ENCODE measurements at places on chromosomes 6 and 20. TPM values are rescaled to one million over a fixed set of nuclear protein-coding genes. Genes with fewer than 3 reads are reported as not detected.
A peak's percentile ranks its signal among the peaks of the same experiment; 100 is the strongest.

NKX2-2 gene
- total RNA-seq, result 4.8 TPM

ADGB gene
- not detected for total RNA-seq

C6orf58 gene
- total RNA-seq, result not detected

PCNA gene
- 0.87 TPM for total RNA-seq

SSTR4 gene
- total RNA-seq, result not detected

GNMT gene
- total RNA-seq, result not detected

SYCP2 gene
- total RNA-seq, result 9.8 TPM

RSPO3 gene
- 59.5 TPM for total RNA-seq

COL19A1 gene
- 0.45 TPM for total RNA-seq

GNAS-AS1 gene
- total RNA-seq, result not detected

- H3K4me3 ChIP-seq, result no peak overlapping the region
- peaks cover 7% of the 10 kb centered on the region for H3K4me1 ChIP-seq
- H3K36me3 ChIP-seq, result no peaks in the 10 kb centered on the region
- DNase-seq, result no peak
- no peaks in the 10 kb centered on the region for H3K27me3 ChIP-seq
- no peak overlapping the region for H3K27ac ChIP-seq
Observed at GRCh38 chr6:24734166-24734565, 15.2 kb upstream of the C6orf62 start.

DNA sequence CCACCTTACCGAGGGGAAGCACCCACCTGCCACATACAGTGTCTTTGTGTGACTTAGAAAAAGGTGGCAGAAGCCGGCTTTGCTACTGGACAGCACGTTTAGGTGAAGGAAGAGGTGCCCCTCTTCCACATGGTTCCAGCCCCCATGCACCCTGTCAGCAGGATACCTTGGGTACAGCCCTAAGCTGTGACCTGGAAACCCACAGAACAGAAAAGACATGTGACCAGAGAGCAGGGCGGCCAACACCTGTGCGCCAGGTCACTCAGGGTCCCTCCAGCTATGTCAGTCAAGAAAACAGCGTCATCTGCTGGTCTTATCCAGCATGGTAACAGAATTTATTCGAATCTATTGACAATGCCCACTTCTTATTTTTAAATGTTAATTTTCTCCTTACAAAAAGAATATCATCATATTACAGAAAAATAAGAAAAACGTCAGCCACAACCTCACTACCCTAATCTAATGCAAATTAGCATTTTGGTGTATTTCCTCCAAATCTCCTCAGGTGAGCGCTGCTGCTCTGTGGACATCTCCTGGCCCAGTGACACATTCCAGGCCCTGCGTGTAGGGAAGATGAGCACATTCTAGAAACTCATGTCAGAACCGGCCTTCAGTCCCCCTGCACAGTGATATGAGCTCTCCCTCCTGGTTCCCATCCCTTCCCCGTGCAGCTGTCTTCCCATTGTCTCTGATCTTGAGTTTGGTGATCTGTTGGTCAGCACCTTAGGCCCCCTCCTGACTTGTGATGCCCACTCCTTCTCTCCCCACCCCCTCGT is 37.2 kb downstream of the GTF2H5 start:
- DNase-seq, result peak; percentile 40
- H3K27me3 ChIP-seq, result no peaks in the 10 kb centered on the region
- no peak overlapping the region for H3K4me3 ChIP-seq
- H3K36me3 ChIP-seq, result no peaks in the 10 kb centered on the region

DNA sequence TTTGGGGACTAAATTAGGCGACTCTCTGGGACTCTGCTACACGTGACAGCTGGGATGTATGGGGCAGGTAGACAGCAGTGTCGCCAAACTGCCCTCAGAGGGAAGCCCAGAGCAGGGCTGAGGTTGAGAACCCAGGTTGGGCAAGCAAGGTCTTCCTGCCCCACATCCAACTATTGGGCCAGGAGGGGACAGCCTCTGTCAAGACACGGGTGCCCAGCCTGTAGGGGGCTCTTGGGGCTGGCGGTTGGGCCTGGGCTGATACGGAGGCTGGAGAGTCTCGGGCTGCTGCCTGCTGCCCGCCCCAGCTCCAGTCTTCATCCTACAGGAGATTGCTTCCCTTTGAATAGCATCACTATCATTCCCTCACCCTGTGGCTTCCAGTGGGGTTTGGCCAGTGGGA is 33.3 kb downstream of the CPNE5 start:
- H3K4me1 ChIP-seq, result no peaks in the 10 kb centered on the region
- H3K27ac ChIP-seq, result no peak overlapping the region
- H3K36me3 ChIP-seq, result no peaks in the 10 kb centered on the region
- no peak for DNase-seq
- no peaks in the 10 kb centered on the region for H3K27me3 ChIP-seq

DNA sequence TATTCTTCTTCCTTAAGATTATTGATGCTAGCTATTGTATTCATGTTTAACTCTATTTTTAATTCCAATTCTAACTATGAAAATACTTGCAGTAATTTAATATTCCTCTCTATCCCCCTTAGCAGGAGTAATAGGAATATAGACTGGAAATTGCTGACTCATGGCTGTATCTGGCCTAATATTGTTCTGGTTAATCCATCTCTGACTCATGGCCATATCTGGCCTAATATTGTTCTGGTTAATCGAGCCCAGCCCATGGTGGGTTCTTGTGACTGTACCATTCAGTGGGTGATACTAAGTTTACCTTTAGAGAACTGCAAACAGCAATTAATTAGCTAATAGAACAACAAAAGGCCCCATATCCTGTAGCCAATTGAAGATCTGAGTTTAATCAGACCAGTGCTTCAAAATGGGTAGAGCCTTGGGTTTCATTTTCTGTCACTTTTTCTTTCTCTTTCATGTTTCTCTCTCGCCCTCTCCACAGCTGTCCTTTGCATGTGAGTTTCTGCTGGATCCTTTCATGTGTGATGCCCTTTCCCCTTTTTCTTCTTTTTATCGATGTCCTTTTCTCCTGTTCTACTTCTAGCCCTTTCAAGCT is 50.6 kb downstream of the SLC22A3 start:
- H3K4me3 ChIP-seq, result no peak overlapping the region
- no peaks in the 10 kb centered on the region for H3K27me3 ChIP-seq
- peaks cover 44% of the 10 kb centered on the region for H3K4me1 ChIP-seq

GRCh38 chr20:5056801-5057599 is 55.7 kb upstream of the SLC23A2 start:
- H3K36me3 ChIP-seq, result no peaks in the 10 kb centered on the region
- H3K27me3 ChIP-seq, result no peaks in the 10 kb centered on the region
- H3K4me3 ChIP-seq, result no peak overlapping the region
- peak overlapping the region; percentile 68 for H3K27ac ChIP-seq
- DNase-seq, result peak; percentile 43

DNA sequence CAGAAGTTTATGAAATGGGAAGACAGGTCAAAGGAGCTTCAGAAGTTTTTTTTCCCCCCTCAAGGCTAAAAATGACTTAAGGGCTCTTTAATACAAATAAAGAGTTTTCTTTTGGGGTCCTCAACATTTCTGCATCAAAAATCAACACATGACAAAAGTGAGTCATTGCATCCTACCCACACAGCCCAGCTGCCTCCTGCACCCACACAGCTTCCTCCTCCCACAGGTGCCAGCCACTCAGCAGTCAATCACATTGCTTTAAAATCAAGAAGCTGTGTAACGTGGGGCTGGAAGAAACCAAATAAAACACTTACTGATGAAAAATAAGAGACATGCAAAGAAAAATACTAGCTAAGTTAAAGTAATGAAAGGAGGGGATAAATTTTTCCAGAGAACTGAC is 68.5 kb downstream of the MAP3K5 start:
- H3K4me1 ChIP-seq, result peaks cover 55% of the 10 kb centered on the region
- no peak overlapping the region for H3K4me3 ChIP-seq

- H3K4me1 ChIP-seq, result no peaks in the 10 kb centered on the region
- H3K36me3 ChIP-seq, result peaks cover 30% of the 10 kb centered on the region
Observed at GRCh38 chr6:136158387-136158821, 91.7 kb downstream of the MTFR2 start.

DNA sequence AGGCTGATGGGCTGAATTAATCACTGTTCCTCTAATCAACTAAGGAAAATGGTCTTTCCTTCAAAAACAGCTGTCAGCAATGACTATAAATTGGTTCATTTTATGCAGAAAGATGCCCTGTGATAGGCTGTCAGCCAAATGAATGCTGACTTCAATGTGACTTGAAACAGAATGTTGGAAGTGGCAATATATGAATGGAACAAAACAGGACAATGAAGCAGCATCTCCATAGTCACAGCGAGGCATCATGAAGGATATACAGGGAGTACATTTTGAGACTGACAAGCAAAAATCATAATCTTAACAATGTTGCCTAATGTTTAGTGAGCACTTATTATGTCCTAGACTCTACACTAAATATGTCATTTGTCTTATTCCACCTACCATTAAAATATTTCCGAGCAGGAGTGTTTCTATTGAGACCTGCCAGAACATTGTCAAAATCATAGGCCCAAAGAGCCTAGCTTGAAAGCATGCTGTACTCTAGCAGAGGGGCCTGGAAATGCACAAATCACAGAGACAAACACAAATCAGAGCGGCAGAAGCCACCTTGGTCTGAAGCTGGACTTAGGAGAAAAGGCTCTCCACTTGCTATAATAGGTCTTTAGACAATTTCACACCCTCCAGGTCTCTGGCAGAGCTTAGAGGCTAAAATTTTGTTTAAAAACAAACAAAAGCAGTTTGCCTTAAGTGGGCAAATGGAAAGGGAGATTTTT is 63.3 kb downstream of the FAM50B start:
- no peak overlapping the region for H3K4me3 ChIP-seq
- H3K4me1 ChIP-seq, result peaks cover 43% of the 10 kb centered on the region
- H3K27ac ChIP-seq, result peak overlapping the region; percentile 91
- no peaks in the 10 kb centered on the region for H3K27me3 ChIP-seq

- H3K4me3 ChIP-seq, result no peak overlapping the region
- no peak for DNase-seq
- no peaks in the 10 kb centered on the region for H3K27me3 ChIP-seq
- H3K4me1 ChIP-seq, result peaks cover 38% of the 10 kb centered on the region
- H3K27ac ChIP-seq, result no peak overlapping the region
Observed at GRCh38 chr6:170316071-170316470, 9.5 kb downstream of the FAM120B start.

- H3K27me3 ChIP-seq, result no peaks in the 10 kb centered on the region
- no peak for DNase-seq
- no peak overlapping the region for H3K27ac ChIP-seq
- no peak overlapping the region for H3K4me3 ChIP-seq
- no peaks in the 10 kb centered on the region for H3K4me1 ChIP-seq
Observed at GRCh38 chr6:3314176-3314575, 55.4 kb downstream of the PSMG4 start.

DNA sequence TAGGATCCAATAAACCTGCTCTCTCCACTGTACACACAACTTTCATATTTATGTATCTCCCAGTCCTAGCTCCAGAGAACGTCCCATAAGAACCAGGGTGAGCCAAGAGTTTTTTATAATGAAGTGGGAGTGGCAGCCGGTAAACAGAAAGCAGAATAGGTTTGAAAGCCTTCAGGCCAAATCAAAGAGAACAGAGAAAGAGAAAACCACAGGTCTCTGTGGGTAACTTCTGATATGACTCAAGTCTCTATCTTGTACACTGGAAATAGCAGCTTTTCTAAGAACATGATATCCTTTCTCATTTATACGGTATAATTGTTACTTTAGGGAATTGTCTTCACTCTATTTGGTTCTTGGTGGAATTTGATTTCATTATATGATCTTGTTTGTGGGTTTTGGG is 273.6 kb downstream of the PACRG start:
- no peak for DNase-seq
- no peaks in the 10 kb centered on the region for H3K27me3 ChIP-seq
- H3K4me1 ChIP-seq, result no peaks in the 10 kb centered on the region

DNA sequence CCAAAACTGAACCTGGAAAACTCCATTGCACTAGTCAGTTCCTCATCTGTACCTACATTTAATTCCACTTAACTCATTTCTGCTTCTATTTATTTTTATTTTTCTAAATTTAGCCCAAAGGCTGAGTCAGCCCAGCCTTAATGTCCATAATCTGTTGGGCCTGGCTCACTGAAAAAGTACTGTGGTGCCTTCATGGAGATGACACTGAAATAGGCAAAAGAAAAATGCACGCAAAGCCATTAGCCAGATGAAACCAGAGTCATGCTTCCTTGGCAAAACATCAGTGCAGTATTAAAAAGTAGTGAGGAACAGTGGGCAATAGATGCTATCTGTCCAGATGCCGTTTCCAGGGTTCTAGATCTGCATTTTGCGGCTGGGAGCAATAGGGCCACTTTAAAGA is 14.7 kb upstream of the PLCB4 start:
- no peaks in the 10 kb centered on the region for H3K27me3 ChIP-seq
- no peak overlapping the region for H3K27ac ChIP-seq
- H3K4me3 ChIP-seq, result no peak overlapping the region

DNA sequence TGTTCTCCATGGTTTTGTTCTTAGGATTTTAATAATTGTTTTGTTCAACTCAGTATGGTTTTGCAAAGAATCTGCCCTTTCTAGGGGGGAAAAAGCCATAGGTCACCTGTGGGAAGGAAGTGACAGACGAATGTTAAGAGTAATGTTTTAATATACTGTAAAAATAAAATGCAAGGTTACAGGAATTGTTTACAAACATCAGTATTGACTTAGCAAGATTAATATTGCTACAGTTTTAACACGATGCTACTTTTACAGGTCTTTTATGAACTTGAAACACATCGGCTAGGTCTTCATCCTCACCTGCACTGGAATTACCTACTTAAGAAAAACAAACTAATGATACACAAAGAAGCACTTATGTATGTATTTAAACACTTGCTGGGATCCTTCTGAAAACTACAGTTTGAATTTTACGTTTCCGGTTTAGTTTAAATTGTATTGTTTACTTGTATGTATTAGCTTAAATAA is 1.7 kb upstream of the NKX2-4 start:
- DNase-seq, result no peak
- H3K4me1 ChIP-seq, result peaks cover 17% of the 10 kb centered on the region
- H3K27ac ChIP-seq, result no peak overlapping the region
- H3K27me3 ChIP-seq, result peaks cover 91% of the 10 kb centered on the region

DNA sequence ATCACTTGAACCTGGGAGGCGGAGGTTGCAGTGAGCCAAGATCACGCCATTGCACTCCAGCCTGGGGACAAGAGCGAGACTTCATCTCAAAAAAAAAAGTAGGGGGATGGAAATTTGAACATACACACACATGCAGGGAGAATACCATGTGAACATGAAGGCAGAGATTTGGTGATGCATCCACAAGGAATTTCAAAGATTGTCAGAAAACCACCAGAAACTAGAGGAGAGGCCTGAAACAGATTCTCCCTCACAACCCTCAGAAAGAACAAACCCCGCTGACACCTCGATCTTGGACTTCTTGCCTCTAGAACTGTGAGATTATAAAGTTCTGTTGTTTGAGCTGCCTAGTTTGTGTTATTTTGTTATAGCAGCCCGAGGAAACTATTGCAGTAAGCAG is 125.5 kb downstream of the GPX5 start:
- peaks cover 16% of the 10 kb centered on the region for H3K4me1 ChIP-seq
- no peak for DNase-seq
- H3K4me3 ChIP-seq, result no peak overlapping the region

- H3K36me3 ChIP-seq, result no peaks in the 10 kb centered on the region
- no peak for DNase-seq
- H3K27me3 ChIP-seq, result no peaks in the 10 kb centered on the region
Observed at GRCh38 chr6:63663147-63663955, 27.7 kb downstream of the PHF3 start.

- DNase-seq, result peak; percentile 1
- no peaks in the 10 kb centered on the region for H3K36me3 ChIP-seq
- peaks cover 18% of the 10 kb centered on the region for H3K27me3 ChIP-seq
- H3K4me3 ChIP-seq, result no peak overlapping the region
- H3K27ac ChIP-seq, result no peak overlapping the region
- H3K4me1 ChIP-seq, result no peaks in the 10 kb centered on the region
Observed at GRCh38 chr6:142087950-142088857, 44.5 kb upstream of the GJE1 start.

GRCh38 chr6:1067346-1067745 is 244.6 kb upstream of the FOXQ1 start:
- H3K4me3 ChIP-seq, result no peak overlapping the region
- H3K27me3 ChIP-seq, result no peaks in the 10 kb centered on the region
- DNase-seq, result no peak
- no peak overlapping the region for H3K27ac ChIP-seq
